ENCODE measurements at places on chromosomes 4 and X.

GRCh38 chr4:109729117-109729717 is 653 bp downstream of the PLA2G12A start:
- DNase-seq = no peak

DNA sequence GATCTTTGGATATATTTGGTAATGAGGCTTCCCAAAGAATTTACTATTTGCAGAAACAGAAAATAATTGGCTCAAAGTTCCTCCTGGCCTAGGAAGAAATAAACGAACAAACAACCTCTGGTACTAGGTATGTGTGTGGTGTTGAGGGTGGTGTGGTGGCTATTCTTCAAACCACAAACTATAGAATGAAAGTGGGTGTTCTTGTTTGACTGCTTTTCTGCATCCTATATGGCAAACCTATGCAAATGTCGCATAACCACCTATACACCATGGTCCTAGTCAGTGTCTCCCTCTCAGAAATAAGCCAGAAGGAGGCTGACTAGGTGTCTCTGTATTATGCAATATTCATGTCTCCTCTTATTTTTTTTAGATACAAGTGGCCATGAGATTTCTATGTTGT is 106.6 kb upstream of the PCDH18 start:
- DNase-seq = no peak

DNA sequence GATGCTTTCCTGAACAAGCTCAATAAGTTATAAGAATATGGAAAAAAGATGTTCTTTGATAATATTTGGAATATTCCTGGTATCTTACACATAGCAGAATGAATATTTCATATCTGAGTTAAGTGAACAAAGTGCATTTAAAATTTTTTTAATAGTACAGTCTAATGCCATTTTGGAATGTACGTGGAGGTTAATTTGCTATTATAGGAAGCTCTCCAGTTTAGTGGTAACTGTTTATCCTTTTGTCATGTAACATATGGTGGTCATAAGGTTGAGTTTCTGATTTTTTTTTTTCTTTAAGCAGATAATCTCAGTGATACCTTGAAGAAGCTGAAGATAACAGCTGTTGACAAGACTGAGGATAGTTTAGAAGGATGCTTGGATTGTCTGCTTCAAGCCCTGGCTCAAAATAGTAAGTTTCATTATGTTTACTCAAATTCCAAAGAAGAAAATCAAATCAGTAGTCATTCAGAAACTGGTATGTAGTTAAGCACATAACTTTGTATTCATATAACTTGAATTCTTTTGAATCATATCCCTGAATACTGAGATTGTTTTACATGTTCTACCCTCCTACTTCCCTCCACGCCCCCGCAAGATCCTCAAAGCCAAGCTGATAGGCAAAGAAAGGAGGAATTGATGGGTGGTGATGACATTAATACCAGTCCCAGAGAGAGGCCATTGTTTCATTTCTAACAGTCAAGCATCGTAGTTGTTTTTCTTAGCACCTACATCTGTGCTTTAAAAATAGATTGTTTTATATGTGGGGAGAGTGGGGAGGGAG is 32.1 kb downstream of the RAP1GDS1 start:
- no peak for DNase-seq

- no peak for DNase-seq
Measured at GRCh38 chr4:88033309-88033708, 25.9 kb downstream of the PKD2 start.

GRCh38 chrX:28718450-28718849 is 131.2 kb downstream of the IL1RAPL1 start:
- no peak for DNase-seq

DNA sequence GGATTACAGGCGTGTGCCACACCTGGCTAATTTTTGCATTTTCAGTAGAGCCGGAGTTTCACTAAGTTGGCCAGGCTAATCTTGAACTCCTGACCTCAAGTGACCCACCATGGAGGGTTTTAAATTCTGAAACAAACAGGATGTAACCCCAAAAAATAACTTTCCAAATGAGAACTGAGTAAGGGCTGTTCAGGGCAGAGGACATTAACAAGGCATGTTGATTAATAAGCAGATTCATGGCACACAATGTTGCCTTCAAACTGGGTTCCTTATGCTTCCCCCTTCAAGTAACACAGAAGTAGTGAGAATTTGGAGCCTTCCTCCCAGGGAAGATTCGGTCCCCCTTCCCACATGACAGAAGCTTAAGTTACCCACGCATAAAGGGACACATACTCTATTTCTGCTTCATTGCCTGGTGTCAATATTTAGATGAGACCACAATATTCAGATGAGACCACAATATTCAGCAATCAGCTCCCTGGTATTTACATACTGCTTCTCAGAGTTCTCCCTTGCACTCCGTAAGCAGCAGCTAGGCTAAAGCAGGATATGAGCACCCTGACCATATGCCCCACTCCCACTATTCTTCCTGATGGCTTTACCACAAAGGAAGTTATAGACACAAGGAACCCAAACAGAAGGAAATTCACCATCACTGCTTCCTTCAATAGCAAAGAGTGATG is 21.4 kb downstream of the GRSF1 start:
- no peak for DNase-seq
